Mesothelial cell of epicardium (in vitro differentiated cells): ENCODE measurements at places on chromosomes 2 and 18.

DNA sequence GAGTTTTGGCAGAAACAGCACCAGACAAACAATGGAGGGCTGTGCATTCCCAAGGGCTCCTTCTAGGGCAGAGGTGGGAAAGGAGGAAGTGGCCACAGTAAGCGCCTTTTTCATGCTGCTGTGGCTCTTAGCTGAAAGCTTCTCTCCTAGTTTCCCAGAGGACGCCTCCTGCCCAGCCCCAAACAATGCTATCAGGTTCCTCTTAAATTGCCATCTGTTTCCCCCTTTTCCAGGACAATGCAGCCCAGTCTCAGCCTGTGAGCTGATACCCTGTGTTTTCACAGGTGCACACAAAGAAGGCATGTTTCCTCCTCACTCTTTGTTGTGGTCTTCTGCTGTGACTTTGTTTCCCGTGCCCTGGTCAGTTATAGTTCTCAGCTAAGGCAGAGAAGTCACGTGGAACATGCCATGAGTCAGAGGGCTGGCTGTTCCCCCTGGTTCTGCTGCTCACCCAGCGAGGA, 5.4 kb upstream of the FAM124B start:
- DNase-seq = no peak

DNA sequence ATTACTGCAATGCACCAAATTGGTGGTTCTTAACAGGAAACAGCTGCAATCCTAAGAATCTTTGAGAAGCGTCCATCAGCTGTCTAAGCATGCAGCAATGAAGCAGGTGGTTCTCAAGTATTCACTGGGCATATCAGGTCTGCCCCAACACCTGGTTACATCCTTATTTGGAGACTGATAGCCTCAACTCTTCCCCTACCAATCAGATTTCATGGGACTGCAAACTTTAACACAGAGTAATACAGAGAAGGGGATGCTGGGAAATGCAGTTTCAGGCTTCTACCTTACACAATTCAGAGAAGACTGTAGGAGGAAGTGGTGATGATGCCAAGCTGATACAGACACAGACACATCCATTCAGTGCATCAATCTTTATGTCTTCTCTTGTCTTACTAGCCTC, 240.5 kb downstream of the BCL2 start:
- no peak for DNase-seq

GRCh38 chr2:19746611-19747309, 155.0 kb downstream of the TTC32 start:
- no peak for DNase-seq

DNA sequence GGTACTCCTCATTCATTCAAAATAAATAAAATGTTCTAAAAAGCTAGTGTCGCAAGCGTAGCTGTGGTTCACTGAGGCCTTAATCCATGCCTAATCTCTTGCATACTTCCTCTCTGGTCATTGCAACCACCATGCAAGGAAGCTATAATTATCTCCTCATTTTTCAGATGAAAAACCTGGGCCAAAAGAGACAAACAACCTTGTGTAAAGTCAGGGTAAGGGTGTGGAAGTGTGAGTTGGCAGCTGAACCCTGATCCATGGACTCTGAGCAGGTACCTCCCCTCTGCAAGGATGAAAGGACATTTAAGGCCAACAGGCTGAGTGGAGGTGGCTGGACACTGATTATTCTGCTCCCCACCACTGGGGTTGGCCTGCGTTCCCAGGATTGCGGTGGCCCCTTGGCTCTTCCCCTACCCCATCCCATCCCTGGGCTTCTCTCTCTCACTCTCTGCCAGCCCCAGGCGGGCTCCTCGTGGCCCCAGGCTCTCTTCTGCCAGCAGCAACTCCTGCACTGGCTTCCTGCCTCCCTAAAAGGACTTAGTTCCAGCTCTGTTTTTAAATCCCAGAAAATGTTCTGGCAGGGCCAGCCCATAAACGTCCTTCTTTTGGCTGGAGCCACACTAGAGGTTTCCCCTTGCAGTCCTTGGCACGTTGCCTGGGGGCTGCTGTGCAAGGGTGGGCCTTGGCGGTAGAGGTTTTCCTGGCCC, 72.0 kb upstream of the AFF3 start:
- DNase-seq = no peak

- no peak for DNase-seq
These were observed 8.8 kb upstream of the ATOH8 start for GRCh38 chr2:85744741-85745601.

GRCh38 chr2:144595686-144596072, 75.8 kb upstream of the ZEB2 start:
- DNase-seq = no peak

- DNase-seq = no peak
These were observed 264.4 kb downstream of the MTX2 start for GRCh38 chr2:176533505-176534193.

DNA sequence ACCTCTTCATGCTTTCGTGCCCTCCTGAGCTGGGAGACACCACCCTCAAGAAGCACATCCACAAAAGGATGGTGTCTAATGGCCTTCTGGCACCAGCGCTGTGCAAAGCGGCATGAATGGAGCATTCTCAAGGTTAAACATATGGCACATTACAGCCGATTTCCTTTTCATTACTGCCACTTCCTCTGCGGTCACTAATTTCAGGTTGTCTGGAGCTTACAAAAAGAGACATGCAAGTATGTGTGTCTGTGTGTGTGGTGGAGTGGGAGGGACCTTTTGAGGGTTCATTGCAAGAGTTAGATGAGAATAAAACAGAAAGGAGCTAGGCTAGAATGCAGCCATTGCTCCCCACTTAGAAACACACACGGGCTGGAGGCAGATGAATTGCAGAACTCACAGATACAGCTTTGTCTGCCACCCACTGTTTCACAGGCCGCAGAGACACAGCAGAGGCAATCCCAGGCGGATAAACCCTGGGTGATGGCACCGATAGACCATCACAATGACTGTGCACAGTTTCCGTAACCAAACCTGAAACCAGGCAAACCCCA, 76.0 kb downstream of the TGIF1 start:
- no peak for DNase-seq

- no peak for DNase-seq
These were observed 1072.5 kb downstream of the SUCLG1 start for GRCh38 chr2:83386549-83386948.

DNA sequence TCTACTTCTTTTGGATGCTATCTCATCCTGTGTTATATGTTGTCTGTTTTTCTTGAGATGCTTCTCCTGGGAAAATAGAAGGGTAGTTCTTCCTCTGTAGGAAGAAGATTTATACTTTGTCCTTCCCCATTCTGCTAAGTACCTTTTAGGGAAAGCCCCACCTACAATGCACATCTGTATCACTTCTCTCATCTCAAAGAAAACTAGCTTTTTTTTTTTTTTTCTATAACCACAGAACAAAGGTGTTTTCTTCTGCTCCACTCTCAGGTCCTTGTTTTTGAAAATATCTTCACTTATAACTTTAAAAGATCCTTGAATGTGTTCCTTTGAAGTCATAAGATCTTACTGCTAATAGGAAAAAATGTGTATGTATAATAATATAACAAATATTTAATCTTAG, 30.8 kb downstream of the CCDC150 start:
- no peak for DNase-seq

DNA sequence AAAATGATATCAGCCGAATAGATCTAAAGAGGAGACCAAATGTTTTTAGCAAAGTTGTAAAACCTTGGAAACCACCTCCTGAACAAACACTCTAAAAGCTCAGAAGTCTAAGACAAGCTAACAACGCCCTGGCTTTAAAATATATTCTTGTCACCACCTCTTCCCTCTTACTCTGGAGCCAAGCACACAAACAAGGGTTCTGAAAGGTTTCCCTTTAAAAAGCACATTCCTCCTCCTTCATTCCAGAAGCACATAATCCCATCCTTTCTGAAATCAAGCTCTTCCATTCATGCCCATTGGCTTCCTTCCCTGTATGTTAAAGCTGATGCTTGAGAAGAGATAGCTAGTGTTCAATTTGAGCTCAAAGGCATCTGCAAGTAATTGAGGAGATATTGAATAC, 382.0 kb downstream of the LNPK start:
- DNase-seq = no peak

DNA sequence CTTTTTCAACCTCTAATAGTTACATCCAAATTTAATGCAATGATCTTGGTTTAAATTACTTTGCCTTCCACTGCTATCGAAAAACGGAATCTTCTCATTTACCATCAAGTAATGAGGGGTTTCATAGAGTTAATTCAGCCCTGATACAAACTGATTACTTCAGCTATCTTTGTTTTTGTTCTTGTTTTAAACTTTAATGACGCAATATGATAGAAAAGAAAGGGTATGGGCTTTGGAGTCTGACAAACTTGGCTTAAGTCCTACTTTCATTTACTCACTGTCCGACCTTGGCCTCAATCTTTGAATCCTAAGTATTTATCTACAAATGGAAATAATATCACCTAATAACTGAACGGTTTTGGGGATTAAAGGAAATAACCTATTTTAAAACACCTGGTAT, 16.1 kb downstream of the ADAM17 start:
- no peak for DNase-seq

DNA sequence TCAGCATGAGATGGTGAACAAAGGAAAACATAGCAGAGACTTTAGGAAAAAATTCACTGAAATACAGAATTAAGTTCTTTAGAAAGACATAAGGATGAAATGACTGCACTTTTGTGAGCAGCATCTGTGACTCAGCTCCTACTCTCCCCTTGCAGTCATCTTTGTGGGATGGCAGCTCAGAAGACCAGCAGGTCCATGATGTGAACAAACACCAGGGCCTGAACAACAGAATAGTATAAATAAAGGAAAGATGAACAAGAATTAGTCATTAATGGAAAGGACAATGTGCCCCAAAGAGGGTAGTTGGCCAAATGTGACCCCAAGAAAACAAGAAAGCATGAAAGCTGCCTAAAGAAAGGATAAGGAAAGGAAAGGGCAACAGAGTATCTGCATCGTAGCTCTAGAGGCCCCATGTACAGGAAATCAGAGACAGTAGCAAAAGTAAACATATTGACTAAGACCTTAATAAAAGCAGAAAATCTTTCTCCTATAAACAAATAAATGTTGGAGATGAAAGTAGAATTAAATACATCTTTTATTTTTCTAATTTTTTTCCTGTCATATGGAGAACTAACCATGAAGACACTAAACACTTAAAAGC, 318.0 kb downstream of the ZEB2 start:
- DNase-seq = no peak

DNA sequence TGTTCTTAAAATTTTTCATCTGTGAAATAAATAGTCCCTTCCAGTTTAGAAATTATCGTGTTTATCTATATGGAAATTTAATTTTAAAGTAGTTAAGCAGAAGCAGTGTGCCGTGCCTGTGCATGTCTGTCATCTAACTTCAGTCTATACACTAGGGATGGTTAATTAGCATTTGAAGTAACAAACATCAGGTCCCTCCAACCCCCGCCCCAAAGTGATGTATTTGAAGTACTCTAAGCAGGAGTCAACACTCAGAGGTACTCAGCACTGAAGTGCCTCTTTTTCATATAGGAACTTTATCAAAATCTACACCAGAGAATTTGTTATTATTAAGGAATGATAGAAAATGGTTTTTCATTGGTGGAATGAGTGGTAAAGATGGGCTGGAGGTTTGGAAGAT, 33.0 kb downstream of the LANCL1 start:
- DNase-seq = no peak
